Uterus (tissue), 4 donors: ENCODE measurements at places on chromosomes 13 and 19.

GRCh38 chr19:1047696-1048147, 7.8 kb downstream of the ABCA7 start:
- no peak for DNase-seq

- no peak for DNase-seq
Observed at GRCh38 chr13:39811051-39811450, 155.6 kb downstream of the COG6 start.

DNA sequence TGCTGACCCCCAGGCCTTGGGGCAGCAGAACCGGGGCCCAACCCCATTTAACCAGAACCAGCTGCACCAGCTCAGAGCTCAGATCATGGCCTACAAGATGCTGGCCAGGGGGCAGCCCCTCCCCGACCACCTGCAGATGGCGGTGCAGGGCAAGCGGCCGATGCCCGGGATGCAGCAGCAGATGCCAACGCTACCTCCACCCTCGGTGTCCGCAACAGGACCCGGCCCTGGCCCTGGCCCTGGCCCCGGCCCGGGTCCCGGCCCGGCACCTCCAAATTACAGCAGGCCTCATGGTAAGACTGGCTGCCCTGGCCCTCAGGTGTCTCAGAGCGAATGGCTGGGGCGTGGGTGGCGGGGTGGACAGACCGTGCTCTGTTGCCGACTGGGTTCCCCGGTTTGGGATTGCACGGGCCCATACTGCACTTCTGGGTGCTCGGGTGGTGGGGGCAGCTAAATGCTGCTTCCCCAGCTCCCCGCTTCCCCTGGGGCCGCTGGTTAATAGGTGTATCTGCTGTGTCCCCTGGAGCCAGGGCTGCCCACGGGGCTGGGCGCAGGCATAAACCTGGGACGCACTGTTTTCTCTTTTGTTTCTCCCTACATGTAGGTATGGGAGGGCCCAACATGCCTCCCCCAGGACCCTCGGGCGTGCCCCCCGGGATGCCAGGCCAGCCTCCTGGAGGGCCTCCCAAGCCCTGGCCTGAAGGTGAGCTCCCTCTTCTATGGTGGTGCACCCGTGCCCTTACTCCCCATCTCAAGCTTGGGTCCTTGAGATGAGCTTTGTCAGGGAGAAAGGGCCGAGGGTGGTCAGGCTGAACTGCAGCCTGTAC, 25.7 kb downstream of the SMARCA4 start:
- DNase-seq = no peak

GRCh38 chr19:39200803-39201115, 3.3 kb downstream of the SYCN start:
- no peak for DNase-seq
